ENCODE measurements at places on chromosomes 7 and 10.

DNA sequence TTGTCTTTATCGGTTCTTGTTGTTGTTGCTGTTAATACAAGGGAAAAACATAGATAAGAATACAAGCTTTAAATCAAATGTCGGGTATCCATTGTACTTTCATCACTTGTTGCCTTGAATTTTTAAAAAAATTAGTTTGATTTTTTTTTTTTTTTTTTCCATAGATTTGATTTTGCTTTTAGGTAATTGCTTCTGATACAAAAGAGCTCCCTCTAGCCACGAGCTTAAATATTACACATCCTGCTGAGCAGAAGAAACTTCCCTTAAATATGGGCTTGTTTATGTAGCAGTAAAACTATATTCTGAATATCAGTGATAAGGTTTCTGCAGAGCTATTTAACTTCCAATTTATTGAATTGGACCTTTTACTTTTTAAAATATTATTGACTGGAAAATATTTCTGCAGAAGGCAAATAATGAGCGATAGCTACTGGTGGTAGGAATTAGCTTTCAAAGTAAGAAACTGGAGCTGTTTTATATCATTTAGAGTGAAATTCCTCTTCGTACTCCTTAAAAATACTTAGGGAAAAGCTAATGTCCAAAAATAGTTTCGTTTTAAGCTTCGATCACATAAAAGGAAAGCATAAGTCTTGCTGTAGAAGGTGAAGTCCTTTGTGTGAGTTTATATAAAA is 216.9 kb downstream of the POLR1F start:
- peak; percentile 68 for DNase-seq

DNA sequence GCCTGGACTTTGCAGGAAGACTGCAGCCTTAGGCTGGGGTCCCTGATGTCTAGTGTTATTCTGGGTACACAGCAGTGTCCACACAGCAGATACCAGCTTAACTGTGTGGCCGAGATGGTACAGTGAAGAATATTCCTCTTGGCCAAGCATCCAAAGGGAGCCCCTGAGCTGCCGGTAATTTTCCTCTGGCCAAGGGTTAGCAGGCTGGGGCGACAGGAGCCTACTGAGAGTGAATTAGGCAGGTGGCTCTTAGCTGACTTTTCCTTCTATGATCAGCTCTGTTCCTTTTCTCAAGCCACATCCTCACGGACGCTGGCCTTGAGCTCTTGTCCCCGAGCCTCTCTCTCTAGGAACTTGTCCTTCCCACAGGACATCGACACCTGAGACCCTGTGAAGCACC is 29.8 kb downstream of the PRKAG2 start:
- DNase-seq, result no peak

DNA sequence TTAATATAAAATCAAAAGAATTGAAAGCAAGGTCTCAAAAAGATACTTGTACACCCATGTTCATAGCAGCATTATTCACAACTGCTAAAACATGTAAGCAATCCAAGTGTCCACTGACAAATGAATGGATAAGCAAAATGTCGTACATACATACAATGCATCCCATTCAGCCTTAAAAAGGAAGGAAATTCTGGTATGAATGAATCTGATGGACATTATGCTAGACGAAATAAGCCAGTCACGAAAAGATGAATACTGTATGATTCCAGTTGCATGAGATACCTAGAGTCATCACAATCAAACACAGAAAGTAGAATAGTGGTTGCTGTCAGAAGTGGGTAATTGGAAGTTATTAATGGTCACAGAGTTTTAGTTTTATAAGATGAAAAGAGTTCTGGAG is 9.5 kb upstream of the TAC1 start:
- no peak for DNase-seq

GRCh38 chr7:127665922-127666321 is 13.9 kb downstream of the SND1 start:
- no peak for DNase-seq

DNA sequence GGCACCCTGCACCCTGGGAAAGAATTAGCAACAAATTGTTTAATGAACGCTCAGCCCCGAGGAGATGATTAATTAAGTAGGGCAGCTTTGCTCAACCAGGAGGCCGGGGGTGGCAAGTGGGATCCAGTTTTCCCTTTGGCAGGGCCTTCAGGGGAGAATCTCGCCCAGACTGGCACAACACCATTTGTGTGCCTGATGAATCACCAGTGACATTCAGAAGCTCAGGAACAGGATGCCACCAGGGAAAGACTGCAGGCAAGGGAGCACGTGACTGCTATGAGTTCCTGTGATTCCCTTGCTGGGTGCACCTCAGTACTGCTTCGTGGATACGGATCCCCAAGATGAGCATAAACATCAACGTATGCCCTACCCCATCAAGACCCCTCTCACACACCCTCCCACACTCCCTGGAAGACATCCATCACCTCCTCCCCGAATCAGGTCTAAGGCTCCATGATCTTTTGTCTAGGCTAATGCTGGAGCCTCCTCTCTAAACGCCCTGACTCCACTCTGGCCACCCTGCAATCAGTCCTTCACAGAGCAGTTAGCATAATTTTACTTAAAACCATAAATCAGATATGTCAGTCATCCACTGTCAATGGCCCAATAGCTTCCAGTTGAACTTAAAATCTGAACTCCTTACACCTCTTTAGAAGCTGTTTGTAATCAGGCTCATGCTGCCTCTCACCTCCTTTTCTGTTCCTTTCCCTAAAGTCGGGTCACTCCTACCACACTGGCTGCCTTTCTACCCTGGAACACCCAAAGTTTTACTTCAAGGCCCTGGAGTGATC is 109.2 kb upstream of the AGK start:
- no peak for DNase-seq

GRCh38 chr7:129017933-129018538 is 36.9 kb downstream of the TNPO3 start:
- DNase-seq, result no peak

- no peak for DNase-seq
Observed at GRCh38 chr7:3888096-3888495, 587.0 kb downstream of the SDK1 start.

GRCh38 chr10:121221072-121221471 is 369.9 kb downstream of the WDR11 start:
- DNase-seq, result no peak
